ENCODE measurements at places on chromosomes 3 and 15.

DNA sequence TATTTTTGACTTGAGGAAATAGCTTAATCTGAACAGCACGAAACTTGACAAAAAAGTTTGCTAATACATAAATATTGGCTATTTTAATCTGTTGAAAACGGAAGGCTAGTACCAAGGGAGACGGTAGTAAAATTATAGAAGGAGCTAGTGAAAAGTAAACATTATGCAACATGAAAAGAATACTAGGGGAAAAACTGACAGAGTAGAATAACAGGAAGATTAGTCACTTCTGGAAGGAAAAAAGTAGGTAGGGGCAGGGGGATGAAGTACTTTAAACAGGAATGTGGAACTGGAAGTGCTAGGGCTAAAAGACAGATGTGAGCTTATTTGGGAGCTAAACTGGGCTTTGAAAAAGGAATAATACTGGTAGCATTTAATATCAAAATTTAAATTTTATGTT, 60.1 kb downstream of the MBNL1 start:
- peak; percentile 85 for DNase-seq

DNA sequence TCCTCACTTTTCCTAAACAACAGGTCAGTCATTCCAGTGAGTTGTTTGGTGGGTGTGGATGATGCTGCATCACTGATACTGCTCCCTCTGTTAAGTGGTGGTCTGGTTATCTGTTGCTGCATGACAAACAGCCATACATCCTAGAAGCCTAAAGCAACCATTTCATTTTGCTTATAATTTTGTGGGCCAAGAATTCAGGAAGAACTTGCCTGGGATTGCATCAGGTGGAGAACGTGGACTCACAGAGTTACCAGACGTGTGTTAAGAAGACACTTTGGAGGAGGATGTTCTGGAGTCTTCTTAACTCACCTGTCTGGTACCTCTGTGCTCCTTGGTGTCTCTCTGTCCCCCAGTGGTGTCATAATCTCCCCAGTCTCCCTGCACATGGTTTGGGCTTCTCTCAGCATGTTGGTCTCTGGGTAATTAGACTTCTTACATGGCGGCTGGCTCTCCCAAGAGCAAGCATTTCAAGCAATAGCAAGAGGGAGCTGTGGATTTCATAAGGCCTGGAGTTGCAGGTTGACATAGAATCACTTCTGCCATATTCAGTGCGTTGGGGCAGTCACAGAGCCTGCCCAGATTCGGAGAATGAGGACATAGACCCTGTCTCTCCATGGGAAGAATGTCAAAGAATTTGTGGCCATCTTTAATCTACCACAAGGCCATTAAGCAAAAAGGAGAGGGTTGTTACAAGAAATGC, 20.1 kb downstream of the USP3 start:
- no peak for DNase-seq

DNA sequence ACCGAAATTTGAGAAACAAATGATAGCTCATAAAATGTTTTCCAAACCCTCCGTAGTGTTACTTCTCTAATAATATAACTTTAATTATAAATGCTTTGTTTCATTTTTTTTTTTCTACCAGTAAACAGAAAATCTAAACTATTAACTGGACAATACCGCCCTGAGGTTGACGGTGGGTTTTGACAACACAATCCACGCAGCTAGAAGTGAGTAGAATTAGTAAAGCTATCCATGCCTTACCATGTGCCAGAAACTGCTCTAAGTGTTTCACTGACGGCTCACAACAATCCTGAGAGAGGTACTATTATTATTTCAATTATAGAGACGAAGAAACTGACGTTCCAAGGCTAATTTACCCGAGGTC, 410 bp downstream of the NDUFAF1 start:
- DNase-seq = no peak

- DNase-seq = peak; percentile 92
Measured at GRCh38 chr15:37028625-37029296, 71.6 kb downstream of the MEIS2 start.

DNA sequence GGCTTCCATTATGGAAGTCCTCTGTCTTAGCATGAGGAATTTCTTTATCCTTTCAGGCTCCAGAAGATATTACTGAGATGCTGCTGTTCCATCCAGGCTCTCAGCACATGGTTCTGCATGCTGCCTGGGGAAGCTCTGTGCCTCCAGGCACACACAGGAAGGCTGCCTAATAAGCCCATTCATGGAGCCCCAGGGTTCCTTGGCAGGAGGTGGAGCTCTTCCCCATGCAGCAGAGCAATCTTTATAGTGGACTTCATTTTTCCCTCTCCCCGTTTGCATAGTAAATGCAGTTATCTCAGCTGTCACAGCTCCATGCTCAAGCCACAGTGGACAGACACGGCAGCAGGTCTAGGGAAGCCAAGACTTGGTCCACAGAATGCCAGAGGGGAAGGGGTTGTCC, 57.6 kb downstream of the BOC start:
- DNase-seq = no peak

DNA sequence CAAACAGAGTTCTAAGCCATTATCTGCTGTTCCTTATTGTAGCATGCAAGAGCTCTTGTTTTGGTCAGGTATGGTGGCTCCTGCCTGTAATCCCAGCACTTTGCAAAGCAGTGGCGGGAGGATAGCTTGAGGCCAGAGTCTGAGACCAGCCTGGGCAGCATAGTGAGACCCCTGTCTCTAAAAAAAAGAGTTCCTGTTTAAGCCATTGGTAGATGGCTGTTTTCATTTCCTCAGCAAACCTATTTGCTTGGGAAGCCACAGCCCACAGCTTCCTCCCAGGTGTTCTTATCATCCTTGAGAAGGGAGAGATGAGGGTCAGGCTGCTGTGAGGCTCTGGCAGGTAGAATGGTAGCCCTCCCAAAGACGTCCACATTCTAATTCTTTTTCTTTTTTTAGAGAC, 24.4 kb upstream of the FAM81A start:
- DNase-seq = no peak

GRCh38 chr3:183275418-183275817, 22.4 kb downstream of the B3GNT5 start:
- peak; percentile 46 for DNase-seq

DNA sequence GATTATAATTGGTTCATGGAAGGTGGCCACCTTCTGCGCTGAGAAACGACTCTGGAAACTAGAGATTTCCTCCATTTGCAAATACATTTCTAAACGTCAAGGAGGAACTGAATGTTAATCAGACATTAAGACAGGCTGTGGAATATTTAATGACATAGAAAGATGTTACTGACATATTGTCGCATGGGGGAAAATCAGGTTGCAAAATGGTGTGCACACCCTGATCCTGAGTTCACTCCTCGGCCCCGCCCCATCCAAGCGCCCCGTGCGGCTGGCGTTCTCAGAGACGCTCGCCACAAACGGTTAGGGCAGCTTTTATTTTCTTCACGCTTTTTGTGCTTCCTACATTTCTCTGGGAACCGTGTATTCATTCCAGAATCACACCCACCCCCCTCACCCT, 10.7 kb downstream of the H1-8 start:
- DNase-seq = no peak

DNA sequence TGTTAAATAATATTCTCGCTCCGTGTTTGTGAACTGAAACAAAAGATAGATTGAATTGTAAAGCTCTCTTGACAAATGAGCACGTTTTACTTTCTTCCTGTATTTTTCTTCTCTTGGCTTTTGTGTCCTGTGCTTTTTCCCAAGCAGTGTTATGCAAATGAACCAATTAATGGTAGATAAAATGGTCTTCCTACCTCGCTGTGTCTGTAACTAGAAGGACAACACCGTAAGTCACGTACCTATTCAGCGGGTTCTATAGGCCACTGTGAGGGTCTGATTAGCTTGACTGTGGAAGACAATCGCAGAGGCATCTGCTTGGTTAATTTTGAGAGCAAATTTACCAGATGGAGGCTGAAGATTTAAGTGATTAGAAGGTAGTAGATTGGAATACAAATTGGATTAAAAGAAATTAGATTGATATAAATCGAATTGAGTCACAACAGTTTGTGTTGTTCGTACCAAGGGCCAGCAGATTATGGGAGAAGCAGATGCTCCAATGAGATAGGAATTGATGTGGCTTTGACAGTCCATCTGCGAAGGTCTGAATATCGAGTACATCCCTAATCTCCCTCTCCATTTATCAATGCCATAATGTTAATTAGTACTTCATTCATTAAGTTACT, 40.2 kb downstream of the ROBO2 start:
- no peak for DNase-seq

DNA sequence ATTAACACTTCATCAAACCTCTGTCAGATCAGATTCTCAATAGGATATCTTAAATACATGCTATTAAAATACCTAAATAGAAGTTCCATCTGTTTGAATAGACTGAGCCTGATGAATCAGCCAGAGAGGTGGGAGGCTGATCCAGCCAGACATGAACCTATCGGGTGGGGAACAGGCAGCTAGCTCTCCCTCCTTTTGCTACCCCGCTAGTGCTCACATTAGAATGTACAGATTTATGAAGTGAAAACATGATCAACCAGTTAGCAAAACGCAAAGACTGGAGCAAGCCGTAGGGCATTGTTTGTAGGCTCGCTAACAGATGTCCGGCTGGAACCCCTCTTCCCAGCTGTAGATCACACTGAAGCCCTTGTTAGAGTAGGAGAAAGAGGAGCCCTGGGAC, 54.4 kb downstream of the GTF2E1 start:
- DNase-seq = peak; percentile 31

DNA sequence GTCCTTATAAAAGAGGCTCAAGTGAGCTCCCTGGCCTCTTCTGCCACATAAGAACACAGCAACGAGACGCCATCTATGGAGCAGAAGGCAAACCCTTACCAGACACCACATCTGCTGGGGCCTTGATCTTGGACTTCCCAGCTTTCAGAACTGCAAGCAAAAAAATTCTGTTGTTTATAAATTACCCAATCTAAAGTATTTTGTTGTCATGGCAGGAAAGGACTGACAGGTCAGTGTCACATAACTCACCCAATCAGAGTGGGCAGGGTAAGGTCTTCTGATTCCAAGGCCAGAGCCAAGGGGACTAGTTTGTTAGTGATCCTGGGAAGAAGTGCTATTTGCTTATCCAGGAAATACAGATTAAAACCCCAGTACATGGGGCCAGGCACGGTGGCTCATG, 98.9 kb downstream of the HMG20A start:
- no peak for DNase-seq

GRCh38 chr3:9884555-9885165, 4.6 kb upstream of the CIDEC start:
- peak; percentile 87 for DNase-seq

- peak; percentile 91 for DNase-seq
Measured at GRCh38 chr3:59502806-59503205, 453.0 kb upstream of the CFAP20DC start.

GRCh38 chr3:108006881-108007331, 83.9 kb downstream of the CD47 start:
- DNase-seq = no peak

DNA sequence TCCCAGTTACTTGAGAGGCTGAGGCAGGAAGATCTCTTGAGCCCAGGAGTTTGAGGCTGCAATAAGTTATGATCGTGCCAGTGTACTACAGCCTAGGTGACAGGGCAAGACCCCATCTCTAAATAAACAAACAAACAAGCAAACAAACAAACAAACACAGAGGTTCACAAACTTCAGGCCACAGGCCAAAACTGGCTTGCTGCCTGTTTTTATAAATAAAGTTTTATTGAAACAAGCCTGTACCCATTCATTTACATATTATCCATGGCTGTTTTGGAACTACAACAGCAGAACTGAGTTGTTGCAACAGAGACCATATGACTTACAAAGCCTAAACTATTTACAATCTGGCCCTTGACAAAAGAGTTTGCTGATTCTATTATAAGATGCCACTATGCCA, 6.5 kb downstream of the DYNC1LI1 start:
- no peak for DNase-seq

- peak; percentile 22 for DNase-seq
Measured at GRCh38 chr3:100900671-100901335, 92.4 kb downstream of the ABI3BP start.

DNA sequence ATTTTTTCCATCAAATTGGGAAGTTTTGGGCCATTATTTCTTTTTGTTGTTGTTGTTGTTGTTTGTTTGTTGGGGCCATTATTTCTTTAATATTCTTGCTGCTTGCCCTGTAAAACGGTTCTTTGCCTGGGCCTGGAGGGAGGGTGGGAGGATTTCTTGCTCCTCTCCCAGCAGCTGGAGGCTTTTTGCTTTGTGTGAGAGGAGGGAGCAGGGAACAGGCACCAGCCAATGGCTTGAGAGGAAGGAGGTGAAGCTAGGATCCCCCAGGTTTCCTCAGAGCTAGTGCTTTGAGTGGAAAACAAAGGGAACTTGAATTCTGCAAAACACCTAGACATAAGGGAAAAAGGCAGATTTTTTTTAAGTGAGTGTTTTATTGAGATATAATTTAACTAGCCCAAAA, 61.2 kb upstream of the DNAJC19 start:
- no peak for DNase-seq

DNA sequence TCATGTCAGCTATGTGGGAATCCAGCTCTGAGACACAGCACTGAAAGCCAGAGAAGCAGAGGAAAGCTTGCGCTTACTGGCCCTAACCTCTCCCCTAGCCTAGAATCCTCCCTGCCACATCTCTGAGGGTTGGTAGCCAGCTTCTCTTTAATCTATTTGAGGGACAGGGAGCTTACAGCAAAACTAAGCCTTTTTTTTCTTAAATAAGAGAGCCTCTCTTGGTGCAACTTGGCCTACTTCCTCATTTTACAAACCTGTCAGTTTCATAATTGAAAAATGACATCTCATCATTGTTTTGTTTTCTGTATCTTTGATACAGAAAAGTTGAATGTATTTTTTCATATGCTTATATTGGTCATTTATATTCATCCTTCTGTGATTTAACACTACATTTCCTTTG, 193.9 kb downstream of the ZNF621 start:
- no peak for DNase-seq

- peak; percentile 3 for DNase-seq
Measured at GRCh38 chr3:2599471-2599870, 500.8 kb downstream of the CNTN4 start.

DNA sequence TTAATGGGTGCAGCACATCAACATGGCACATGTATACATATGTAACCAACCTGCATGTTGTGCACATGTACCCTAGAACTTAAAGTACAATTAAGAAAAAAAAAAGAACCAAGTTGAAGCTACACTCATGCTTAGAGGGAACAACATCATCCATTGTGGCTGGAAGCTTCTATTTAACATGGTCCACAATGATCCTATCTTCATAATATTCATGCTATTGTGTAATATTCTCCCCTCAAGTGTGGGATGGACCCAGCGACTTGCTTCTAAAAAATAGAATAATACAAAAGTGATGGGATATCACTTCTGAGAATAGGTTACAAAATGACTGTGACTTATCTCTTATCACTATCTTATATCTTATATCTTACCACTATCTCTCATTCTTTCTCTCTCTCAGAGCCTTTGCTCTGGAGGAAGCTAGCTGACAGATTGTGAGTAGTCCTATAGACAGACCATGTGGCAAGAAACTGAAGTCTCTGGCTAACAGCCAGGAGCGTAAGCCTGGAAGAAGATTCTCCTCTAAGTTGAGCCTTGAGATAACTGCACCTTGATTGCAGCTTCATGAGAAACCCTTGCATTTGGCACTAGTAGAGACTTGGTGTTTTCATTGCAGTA, 198.5 kb upstream of the MRPL3 start:
- peak; percentile 54 for DNase-seq

GRCh38 chr3:143975554-143976152, 4.0 kb downstream of the DIPK2A start:
- peak; percentile 60 for DNase-seq

- no peak for DNase-seq
Measured at GRCh38 chr3:157514371-157514895, 11.2 kb upstream of the VEPH1 start.

All from fibroblast of skin of abdomen (primary cell).